ENCODE measurements at places on chromosomes 12 and 14.

DNA sequence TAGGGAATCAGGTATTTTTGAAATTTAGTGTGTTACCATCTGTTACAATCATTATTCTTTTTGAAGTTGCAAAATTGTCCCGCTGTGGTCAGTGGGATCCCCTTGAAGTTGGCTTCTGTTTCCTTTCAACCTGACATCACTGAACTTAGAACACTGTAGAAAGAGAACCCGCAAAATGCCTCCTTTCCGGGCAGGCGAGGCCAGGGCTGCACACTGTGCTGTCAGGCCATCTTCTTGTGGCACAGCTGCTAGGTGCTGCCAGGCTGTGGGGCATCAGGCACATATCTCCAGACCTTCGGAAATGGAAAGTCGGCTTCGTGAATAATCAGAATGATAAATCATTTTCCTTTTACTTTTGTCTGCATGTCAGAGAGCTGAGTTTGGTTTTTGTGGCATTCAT is 103.5 kb downstream of the GLT1D1 start:
- no peak for DNase-seq

DNA sequence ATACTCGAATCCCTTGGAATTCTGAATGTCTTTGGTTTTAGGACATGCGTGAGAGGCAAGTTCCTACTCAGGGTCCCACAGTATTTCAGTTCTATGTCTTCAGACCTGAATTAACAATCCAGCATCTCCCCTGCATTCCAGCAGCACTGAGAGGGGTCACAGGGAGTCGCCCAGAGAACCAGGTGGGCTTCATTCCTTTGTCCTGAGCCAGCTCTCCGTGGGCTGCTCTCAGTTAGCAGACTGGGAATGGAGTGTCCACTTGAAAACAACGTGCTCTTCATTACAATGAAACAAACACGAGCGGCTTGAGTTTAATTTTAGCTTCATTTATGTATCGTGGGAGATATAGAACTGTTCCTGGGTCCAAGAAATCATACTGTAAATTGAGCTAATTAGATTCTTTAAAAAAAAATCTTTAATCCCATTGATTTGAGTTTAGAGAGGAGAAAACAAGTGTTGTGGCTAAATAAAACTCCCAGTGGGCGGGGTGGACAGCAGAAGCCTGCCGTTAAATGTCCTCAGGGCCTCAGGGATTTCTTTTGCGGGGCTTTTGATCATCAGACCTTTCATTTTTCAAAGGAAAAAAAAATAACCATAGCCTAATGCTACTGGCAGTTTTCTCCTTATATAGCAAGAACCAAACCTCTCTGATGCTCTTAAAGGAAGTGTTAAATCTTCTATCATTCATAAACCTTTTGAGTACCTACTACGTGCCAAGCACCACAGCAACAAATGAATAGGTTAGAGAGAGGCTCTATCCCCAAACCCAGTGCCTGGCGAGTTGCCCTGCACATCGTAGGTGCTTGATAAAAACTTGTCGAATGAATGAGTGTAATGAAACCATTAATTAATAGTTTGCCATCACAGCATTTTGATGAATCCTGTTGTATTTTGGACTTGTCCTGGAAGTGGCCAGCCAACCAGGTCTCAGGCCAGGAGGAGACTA is 140.4 kb downstream of the CHST11 start:
- DNase-seq, result no peak

GRCh38 chr12:15435597-15435996 is 113.3 kb downstream of the PTPRO start:
- no peak for DNase-seq

GRCh38 chr12:100868487-100868886 is 73.9 kb downstream of the ANO4 start:
- DNase-seq, result no peak

DNA sequence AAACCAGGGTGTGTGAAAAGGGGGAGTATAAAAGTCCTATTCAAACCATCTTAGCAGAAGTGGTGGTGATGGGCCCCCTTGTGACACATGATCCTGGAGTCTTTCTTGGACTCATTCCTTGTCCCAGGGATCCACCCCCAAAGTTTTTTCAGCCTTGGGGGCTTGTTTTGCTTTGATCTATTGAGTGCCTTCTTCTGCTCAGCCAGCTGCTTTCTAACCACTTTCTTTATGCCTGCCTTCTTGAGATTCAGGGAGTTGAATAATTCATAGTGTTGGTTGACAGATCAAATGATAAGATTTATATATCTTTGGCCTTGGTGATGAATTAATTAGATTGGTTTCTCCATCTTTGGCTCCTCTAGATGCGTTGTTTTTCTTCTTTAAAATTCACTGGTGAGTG is 926.7 kb downstream of the DIO2 start:
- no peak for DNase-seq

Data from stimulated activated CD4-positive, alpha-beta T cell treated with anti-CD3 and anti-CD28 coated beads, Interleukin-4, amount 100 ng/mL, for 1 hour (primary cell).